Stimulated activated CD8-positive, alpha-beta memory T cell treated with anti-CD3 and anti-CD28 coated beads, Interleukin-7, amount 100 ng/mL, for 24 hours (primary cell): ENCODE measurements at places on chromosomes 16 and 17.

- peak; percentile 47 for DNase-seq
Observed at GRCh38 chr17:56833057-56833808, 487 bp downstream of the C17orf67 start.

- no peak for DNase-seq
Observed at GRCh38 chr17:70905796-70906195, 736.5 kb downstream of the KCNJ2 start.

- DNase-seq, result no peak
Observed at GRCh38 chr16:66335704-66336329, 30.7 kb upstream of the CDH5 start.

DNA sequence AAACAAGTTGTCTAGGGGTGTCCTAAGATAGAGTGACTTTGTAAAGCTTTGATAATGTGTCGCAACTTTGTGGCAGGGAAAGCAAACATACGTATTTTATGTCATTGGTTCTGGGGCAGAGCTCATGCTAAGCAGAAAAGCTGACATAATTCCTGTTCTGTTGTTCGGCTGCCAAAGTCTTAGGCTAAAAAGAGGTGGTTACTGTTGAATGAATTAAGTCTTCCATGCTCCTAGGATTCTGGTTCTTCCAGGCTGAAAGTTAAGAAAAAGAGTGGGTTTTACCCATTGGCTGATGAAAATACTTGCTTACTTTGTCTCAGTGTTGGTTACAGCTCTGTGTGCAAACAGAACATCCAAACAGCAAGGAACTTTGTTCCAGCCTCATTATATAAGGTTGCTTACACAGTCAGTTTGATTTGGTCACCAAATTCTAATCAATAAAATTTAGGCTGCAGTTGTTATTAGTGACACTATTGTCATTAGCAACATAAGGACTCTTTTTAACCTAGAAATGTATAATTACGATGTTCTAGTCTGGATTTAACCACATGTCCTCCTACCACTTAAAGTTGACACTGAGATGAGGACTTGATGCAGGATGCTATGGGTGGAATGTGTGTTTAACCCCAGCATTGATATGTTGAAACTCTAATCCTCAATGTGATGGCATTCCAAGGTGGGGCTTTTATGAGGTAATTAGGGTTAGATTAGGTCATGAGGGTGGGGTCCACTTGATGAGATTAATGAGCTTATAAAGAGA lies 114.0 kb upstream of the GOT2 start:
- DNase-seq, result no peak

GRCh38 chr17:17844500-17844899 lies 7.7 kb upstream of the SREBF1 start:
- DNase-seq, result no peak
